Effector memory CD4-positive, alpha-beta T cell (primary cell): ENCODE measurements at places on chromosomes 2 and 18.

DNA sequence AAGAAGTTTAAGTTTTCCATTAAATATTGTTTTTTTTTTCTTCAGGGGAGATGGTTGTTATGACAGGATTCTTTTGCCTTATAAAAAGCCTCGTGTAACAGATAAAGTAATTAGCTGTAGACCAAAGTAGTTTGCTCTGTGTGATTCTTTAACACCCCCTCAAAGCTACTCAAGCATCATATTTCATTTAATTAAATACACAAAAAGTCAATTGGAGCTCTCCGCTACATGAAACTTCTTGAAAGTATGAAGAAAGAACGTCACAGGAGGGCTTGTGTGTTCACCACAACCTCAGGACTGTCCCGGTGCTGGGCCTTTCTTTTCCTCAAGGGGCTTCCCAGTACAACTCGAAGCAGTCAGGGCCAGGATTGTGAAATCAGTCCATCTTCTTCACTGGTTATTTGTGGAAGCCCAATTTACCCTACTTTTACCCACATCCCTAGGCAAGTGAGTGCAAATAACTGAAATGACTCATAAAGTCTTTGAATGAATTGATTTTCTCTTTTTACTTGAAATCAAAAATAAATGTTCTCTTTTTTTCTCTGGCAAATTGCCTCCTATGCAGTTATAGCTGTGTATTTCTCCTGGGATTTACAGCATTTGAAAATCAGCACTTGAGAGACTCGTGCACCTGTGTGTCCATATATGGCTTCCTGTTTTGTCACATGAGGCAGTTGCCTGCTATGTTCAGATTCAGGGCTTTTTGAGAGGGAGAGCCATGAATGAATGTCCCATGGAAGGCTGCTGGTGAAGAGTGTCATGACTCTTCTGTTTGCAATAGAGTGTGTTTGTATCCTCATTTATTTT lies 48.6 kb downstream of the LINC00305 start:
- no peak for DNase-seq

DNA sequence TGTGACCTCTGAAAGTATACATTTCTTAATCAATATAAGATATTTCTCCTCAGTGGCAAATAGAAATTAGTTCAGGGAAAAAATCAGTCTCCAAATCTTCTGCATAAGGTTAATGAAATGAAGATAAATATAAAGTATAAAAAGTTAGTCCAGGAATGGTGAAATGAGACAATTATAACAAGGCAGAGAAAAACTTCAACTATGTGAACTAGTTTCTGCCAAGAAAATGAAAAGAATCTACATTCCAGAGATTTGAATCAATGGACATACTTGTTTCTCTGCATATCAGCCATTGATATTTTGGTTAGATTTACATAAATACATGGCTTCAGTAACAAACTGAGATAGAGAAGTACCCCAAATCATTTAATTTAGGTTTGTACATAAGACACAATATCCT lies 249.0 kb downstream of the EXOC6B start:
- no peak for DNase-seq

DNA sequence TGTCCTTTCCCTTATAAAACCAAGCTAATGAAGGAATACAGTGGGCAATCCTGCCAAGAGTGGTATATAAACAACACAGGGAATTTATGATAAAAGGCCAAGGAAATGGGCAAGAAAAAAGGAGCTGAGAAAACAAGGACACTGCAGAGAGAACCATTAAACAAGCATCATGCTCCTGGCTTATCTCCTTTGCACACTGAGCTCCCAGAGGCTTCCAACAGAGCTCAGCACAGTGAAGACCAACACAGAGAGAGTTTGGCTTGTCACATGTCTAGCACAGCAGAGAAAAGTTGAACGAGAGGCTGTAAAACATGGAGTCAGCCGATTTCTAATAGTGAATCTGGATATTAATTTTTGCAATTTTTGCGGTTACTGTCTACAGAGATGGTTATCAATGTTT lies 68.0 kb upstream of the KLF7 start:
- DNase-seq = no peak

DNA sequence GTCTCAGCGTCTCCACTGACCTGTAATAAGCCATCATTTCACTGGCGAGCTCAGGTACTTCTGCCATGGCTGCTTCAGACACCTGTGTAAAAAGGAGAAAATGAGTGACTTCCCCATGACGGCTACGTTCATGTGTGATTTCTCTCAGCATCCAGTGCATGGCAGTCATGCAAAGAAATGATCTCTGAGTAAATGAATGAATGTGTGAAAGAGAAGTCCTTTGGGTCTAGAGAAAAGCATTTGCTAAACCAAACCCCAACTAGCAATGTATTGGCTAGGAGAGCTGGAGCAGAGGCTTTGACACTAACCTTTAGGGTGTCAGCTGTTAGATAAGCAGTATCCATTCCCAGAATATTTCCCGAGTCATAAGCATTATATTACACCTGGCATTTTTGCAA lies 417 bp downstream of the IL1B start:
- no peak for DNase-seq

- DNase-seq = no peak
These were observed 1.4 kb downstream of the COL3A1 start for GRCh38 chr2:188975497-188976102.
